ENCODE measurements at places on chromosomes 5 and 9. TPM values are rescaled to one million over a fixed set of nuclear protein-coding genes. Genes with fewer than 3 reads are reported as not detected.
A peak's percentile ranks its signal among the peaks of the same experiment; 100 is the strongest.

- DNase-seq, result no peak
Measured at GRCh38 chr9:107388890-107389289, 100.7 kb downstream of the KLF4 start.

- DNase-seq, result no peak
Measured at GRCh38 chr9:123614306-123615263, 258.6 kb downstream of the CRB2 start.

DNA sequence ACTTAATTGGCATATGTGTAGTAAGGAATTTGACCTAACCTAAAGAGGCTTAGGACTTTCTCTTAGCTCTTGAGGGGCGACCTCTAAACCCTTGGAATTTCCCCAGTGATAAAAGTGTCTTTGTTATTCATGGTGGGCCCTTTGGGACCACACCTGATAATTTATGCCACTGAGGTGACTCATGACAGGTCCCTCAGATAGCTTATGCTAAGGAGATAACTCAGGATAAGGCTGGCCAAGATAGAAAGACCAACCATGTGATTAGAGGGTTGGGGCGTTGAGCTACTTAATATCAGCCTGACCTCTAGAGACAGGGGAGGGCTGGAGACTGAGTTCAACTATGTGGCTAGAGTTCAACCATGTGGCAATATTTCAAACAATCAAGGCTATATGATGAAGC, 218.1 kb downstream of the AP3B1 start:
- no peak for DNase-seq

GRCh38 chr9:1267581-1267980, 217.4 kb downstream of the DMRT2 start:
- no peak for DNase-seq

The OMD gene
- total RNA-seq, result not detected

- DNase-seq, result no peak
Measured at GRCh38 chr5:144191998-144192397, 21.3 kb downstream of the KCTD16 start.

The DIPK1B gene
- not detected for total RNA-seq

The CD74 gene
- 251 TPM for total RNA-seq

- no peak for DNase-seq
Measured at GRCh38 chr9:7058473-7058872, 300.7 kb downstream of the KDM4C start.

GRCh38 chr5:45038366-45038987, 229.7 kb downstream of the MRPS30 start:
- DNase-seq, result no peak

- DNase-seq, result no peak
Measured at GRCh38 chr5:41115281-41115680, 44.1 kb upstream of the MROH2B start.

The CER1 gene
- not detected for total RNA-seq

- peak; percentile 50 for DNase-seq
Measured at GRCh38 chr9:2621722-2622460, at the start of gene VLDLR. VLDLR (plus strand) TSS chr9:2621787; CDS start chr9:2622190, 403 bp downstream.

- peak; percentile 24 for DNase-seq
Measured at GRCh38 chr9:132794730-132795380, 83.2 kb downstream of the AK8 start.

- DNase-seq, result no peak
Measured at GRCh38 chr9:31259824-31260223, 1124.6 kb upstream of the ACO1 start.

DNA sequence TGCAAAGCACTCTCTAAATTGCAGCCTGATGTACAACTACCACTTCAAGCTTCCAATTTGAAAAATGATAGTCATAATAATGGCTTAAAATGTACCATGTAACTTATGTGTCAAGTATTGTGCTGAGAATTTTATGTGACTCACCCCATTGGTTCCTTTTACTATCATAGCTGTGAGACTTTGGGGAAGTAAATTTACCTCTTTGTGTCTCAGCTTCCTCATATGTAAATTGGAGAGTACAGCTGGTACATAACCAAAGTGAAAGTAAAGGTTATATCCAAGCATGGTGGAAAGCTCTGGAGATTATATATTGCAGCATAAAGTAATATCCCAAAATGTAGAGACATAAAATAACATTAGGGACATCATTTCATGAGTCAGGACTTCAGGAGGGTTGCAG, 2200.4 kb upstream of the C9orf72 start:
- DNase-seq, result no peak

- no peak for DNase-seq
Measured at GRCh38 chr5:71528206-71528605, 58.9 kb upstream of the MCCC2 start.

- DNase-seq, result no peak
Measured at GRCh38 chr5:93583439-93583767, 381 bp downstream of the NR2F1 start.

- peak; percentile 68 for DNase-seq
Measured at GRCh38 chr9:137064027-137064879, 6.1 kb downstream of the SAPCD2 start.

- DNase-seq, result no peak
Measured at GRCh38 chr9:130467316-130467715, 22.6 kb downstream of the ASS1 start.

DNA sequence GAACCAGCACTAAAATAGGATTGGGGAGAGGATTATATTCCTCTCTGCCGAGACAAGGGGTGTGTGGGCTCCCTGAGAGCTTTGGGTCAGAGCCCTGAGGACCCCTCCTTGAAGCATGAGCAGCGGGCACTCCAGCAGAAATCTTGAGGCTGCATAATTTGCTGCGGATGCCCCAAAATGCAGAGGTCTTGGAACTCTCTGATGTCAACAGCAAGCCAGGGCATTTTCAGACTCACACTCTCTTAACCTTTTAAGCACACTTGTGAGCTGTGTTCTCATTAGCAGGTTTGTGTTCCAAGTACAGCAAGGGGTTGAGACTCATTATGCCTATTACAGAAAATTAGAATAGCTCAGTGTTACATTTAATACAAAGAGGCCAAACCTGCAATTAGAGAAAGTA, 513.0 kb upstream of the ADAMTS16 start:
- no peak for DNase-seq

- no peak for DNase-seq
Measured at GRCh38 chr5:71934322-71934721, 173.0 kb upstream of the MAP1B start.

DNA sequence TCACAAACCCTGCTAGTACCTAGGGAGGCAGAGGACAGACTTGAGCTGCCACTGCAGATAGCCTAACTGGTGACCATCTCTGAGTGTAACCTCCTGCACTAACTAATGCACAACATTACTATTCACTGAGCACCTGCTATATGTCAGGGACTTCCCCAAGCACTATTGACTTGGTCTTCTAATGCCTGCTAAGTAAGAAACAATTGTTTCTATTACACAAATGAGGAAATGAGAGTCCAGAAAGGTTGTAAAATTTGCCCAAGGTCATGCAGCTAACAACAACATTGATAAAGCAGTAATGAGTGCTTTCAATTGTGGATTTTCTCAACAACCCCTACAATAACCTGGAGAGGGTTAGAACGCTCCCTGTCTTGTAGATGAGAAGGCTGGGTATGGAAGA, 183.7 kb downstream of the ZNF462 start:
- DNase-seq, result no peak

The SHISAL2B gene
- total RNA-seq, result not detected

GRCh38 chr9:105331160-105331559, 86.7 kb downstream of the SLC44A1 start:
- no peak for DNase-seq

- no peak for DNase-seq
Measured at GRCh38 chr5:134577022-134577795, 51.7 kb downstream of the JADE2 start.

DNA sequence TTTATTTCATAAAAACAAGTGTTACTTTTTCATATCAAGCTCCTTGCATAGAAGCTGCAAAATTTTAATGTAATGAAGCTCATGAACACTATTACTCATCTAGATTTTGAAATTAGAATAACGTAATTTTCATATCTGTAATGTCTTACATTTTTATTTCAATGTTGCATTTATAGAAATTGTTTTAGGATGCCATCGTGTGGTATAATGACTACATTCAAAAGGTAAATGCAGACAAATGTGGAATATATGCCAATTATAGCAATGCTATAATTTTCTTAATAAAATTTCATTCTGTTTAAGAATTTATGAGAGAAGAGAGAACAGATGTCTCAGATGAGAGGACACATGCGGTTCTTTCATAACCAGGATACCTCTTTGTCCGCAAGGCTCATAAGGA, 230.2 kb downstream of the TMEM232 start:
- no peak for DNase-seq

The CARTPT gene
- not detected for total RNA-seq

All from activated CD4-positive, alpha-beta memory T cell treated with anti-CD3 and anti-CD28 coated beads for 36 hours (primary cell).